ENCODE measurements at places on chromosomes 1 and 21.

DNA sequence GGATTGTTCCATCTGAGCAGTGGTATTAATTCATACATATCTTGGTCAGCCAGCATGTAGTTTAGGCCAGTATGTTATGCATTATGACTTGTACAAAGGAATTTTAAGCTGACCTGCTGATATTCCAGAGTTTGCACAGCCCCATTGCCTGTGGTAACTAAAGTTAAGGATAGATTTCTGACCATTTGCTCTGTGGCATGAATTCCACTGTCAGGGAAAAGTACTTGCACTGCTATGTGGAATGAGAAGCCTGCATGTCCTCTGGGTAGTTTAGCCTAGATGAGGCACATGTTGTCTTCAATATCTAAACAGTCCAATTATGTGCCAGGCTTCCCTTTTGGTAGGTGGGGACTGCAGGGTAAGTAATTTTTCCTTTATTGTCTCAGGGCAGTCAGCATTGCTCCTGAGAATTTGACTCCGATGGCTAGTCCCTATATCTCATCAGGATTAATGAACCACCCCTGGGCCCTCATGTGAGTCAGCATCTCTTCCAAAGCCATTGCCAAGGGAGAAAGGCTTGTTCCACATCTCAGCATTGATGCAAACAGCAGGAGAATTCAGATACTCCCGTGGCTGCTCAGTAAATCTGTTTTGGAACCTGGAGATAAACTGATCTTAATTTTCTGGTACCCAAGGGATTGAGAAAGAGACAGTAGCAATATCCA, 30.2 kb downstream of the NEK7 start:
- DNase-seq = no peak

- no peak for DNase-seq
These were observed 15.8 kb upstream of the ETV3L start for GRCh38 chr1:157115429-157115838.

DNA sequence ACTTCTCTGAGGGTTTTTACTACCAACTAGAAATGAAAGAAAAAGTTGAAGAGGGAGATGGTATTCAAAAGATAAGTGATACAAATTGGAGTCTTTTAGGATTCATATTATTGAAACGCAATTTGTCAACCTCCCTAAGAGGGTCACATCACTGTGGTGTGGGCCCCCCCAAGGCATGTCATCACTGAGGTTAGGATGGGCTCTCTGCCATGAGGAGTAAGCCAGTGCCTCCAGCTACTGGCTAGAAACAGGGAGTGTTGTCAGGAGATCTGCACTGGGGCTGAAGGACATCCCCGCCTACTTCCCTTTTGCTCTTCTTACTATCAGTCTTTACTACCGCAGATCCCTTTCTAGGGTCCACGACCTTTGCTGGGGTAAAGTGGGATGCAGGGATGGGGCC, 25.9 kb downstream of the ITSN1 start:
- no peak for DNase-seq

DNA sequence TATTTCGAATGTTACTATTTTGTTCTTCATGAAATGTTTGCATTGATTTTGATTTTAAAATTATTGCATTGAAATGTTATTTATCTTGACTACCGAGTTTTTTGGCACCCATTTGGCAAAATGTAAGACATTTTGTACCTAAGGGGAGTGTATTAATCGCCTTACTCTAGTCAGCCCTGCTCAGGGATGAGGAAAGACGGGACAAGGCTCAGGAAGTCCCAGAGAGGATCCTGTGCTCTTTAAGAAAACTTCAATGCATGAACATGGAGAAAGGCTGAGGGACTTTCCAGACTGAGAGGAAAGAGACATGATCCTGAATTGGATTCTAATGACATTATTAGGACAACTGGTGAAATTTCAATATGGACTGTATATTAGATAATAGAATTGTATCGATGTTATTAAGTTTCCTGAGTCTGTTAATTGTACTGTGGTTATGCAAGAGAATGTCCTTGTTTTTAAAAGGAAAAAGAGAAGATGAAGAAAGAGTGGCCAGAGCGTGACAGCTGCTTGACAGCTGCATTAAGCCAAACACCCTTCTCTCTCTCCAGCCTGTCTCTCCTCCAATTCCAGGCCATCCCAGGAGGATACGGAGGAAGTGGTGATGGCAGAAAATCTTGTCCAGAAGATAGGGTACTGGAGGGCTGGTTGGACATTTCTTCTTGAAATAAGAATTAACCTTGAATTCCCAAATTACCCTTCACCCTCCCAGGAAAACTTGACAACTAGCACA, 66.0 kb downstream of the PLEKHA6 start:
- no peak for DNase-seq

- DNase-seq = no peak
These were observed 77.3 kb upstream of the AKT3 start for GRCh38 chr1:243927381-243927780.

DNA sequence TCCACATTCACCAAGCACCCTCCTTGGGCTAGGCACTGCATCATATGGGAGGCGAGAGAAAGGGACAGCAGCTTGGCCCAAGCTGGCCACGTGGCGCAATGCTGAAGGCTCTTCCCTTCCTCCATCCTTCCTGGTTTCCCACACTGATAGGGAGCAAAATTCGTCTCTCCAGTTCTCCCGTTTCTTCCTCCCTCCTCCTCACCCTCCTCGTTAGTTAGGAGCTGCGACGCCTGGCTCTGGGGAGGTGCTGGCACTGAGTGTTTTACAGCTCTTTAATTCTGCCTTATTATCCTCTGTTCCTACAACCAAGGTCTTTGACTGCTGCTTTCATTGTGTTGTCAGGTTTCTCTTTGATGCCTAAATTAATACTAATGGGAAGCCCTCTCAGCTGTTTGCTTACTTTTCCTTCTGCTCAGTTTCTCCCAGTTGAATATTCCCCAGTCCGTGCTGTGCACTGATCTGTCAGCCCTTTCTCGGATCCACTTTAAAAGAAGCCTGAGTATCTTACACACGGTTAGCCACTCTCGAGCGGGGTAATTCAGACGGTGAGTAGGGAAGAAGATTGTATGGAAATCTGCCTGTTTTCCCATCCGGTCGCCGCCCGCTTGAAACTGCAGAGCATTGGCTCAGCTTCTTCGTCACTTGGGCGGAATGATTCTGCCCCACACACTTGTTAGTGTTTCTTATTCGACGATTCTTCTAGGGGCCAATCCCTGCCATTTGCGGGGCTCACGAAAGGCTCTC, 56.2 kb upstream of the SMYD2 start:
- DNase-seq = no peak

- no peak for DNase-seq
These were observed 179.3 kb downstream of the VAV3 start for GRCh38 chr1:107785496-107786202.

DNA sequence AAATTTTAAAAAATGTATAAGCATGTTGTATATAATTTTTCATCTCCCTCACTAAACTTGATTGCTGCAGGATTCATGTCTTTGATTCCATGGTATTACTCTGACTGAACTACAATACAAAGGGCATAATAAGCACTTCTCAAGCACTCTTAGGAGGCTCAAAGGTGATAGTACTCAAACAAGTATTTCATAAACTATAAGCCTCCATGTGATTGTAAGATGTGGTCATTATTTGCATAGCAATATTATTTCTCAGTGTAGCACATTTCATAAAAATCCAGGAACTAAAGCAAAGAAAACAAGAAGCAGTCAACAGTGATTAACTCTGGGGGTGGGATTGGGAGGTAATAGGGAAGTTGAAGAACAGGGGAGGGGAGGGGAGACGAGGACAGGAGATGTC, 106.2 kb upstream of the DPT start:
- DNase-seq = no peak

- DNase-seq = no peak
These were observed 15.0 kb downstream of the CDKN2C start for GRCh38 chr1:50985094-50985493.
